ENCODE measurements at places on chromosomes 7 and 10. TPM values are rescaled to one million over a fixed set of nuclear protein-coding genes. Genes with fewer than 3 reads are reported as not detected.

DNA sequence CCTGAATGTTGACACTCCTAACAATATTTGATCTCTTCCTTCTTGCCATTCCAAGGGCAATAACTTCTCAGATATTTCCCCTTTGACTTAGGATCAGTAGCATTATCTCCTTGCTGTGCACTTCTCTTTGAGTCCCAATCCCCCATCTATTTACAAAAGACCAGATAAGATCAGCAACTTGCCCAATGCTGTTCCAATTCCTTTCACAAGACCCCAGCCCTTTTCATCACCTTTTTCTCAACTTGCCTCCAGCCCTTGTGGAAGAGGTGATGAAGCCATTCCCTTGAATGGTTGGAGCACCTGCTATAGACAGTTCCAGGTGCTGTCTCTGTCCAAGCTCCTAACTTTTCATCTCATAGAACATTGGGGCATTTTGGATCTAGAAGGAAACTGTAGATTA is 51.1 kb upstream of the ARID5B start:
- H3K27ac ChIP-seq = no peak overlapping the region
- H3K36me3 ChIP-seq = no peaks in the 10 kb centered on the region
- H3K27me3 ChIP-seq = no peaks in the 10 kb centered on the region
- no peak overlapping the region for H3K4me3 ChIP-seq
- DNase-seq = no peak

- H3K27ac ChIP-seq = no peak overlapping the region
- H3K36me3 ChIP-seq = no peaks in the 10 kb centered on the region
- no peaks in the 10 kb centered on the region for H3K4me1 ChIP-seq
- no peak overlapping the region for H3K4me3 ChIP-seq
Observed at GRCh38 chr10:48796713-48797245, 112.1 kb downstream of the WDFY4 start.

Gene TES
- 91.9 TPM for total RNA-seq

DNA sequence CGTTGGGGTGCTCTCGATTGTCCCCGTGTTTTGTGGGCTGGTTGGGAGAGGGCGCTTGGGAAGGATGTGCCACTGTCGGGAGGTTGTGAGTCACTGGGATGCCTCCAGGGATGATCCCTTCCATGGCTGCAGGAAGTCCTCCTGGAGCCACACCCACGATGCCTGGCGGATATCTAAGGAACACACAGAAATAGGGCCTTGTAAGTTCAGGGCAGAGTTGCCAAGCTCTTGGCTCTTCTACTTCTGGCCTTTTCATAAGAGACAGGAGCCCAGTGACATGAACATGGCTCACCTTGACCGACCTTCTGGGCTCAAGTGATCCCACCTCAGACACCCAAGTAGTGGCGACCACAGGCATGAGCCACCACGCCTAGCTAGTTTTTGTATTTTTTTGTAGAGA is 47.6 kb downstream of the ZRANB1 start:
- peaks cover 59% of the 10 kb centered on the region for H3K36me3 ChIP-seq
- H3K4me1 ChIP-seq = no peaks in the 10 kb centered on the region
- no peak for DNase-seq
- no peak overlapping the region for H3K27ac ChIP-seq
- no peak overlapping the region for H3K4me3 ChIP-seq
- H3K27me3 ChIP-seq = no peaks in the 10 kb centered on the region

DNA sequence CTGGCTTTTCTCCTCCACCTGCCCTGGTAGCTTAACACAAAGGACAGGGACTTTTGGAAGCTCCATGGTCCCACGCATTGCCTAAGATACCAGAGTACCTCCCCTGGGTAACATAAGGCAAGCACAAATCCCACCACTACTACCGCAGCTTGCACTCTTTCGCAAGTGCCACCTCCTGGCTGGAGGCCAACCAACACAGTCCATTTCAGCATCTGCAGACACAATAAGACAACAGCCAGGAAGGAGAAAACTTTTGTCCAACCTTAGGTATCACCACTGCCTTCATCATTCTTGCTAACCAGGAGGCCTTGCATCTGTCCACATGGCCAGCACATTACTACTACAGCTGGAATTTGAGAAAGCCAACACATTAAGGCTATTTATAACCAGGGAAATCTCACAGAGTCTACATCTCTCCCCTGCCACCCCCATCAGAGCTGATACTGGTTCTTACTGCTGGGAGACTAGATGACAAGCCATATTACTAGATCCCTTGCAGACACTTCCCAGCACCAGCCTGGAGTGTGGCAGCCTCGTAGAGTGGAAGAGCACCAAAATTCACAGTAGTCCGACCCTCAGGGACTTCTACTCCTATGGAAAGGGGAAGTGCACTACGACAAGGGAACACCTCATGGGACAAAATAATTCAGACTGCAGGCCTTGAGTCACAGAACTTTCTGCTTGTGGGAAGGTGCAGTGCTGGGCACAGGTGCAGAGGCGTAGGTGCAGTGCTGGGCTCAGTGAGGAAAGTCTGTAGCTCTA is 39.8 kb upstream of the CDK13 start:
- peak; percentile 41 for DNase-seq
- H3K36me3 ChIP-seq = no peaks in the 10 kb centered on the region
- H3K27me3 ChIP-seq = peaks cover 3% of the 10 kb centered on the region
- H3K27ac ChIP-seq = no peak overlapping the region
- peaks cover 1% of the 10 kb centered on the region for H3K4me1 ChIP-seq

Measured in IMR-90 (cell line).